ENCODE measurements at places on chromosomes 13 and 19.

GRCh38 chr19:11626252-11626651 lies 29.0 kb downstream of the ZNF627 start:
- DNase-seq, result no peak

- no peak for DNase-seq
These were observed 19.9 kb downstream of the LRFN3 start for GRCh38 chr19:35955881-35956634.

- DNase-seq, result no peak
These were observed 1803.3 kb downstream of the SLITRK5 start for GRCh38 chr13:89474432-89474831.

DNA sequence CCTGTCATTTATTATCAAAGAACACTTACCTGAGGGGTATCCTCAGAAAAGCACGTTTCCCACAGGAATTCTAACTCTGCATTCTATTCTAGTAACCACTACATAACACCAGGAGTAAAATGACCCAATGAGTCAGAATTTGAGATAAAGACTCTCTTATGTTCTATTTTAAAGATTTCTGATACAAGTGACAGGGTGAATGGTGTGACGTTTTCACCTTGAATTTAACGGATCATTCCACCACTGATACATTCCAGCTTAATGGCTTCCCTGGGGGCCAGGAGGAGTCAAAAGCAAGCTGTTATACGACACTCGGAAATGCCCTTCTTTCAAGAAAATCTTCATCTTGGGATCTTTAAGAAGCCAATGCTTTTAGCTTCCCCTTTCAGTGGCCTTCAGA lies 55.2 kb downstream of the SLC7A1 start:
- no peak for DNase-seq

GRCh38 chr13:111551204-111551820 lies 230.9 kb downstream of the TEX29 start:
- DNase-seq, result no peak

GRCh38 chr13:77521595-77522367 lies 13.7 kb upstream of the SCEL start:
- no peak for DNase-seq

DNA sequence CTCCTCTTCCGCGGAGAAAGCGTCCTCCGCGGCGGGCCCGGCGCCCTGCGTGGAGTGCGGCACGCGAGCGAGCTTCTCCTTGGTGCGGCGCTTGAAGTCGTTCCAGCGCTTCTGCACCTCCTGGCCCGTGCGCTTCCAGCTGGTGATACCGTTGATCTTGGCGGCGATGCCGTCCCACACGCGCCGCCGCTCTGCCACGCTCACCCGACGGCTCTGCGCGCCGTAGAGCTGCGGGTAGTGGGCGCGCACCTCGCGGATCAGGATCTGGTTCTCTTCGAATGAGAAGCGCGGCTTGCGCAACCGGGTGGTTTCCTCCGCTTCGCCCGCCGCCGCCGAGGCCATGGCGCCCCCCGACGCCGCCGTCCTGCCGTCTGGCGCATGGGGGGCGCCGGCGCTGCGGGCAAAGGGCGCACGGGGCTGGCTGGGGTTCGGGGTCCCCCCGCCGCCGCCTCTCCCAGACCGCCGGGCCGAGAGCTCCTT lies 941 bp downstream of the MYPOP start:
- peak; percentile 39 for DNase-seq

GRCh38 chr13:67557642-67558241 lies 327.6 kb upstream of the PCDH9 start:
- no peak for DNase-seq

GRCh38 chr13:29745704-29746103 lies 104.7 kb downstream of the UBL3 start:
- no peak for DNase-seq

GRCh38 chr13:94009701-94010100 lies 469.8 kb downstream of the DCT start:
- no peak for DNase-seq

GRCh38 chr19:55563261-55563690 lies 17.4 kb downstream of the ZNF579 start:
- no peak for DNase-seq

GRCh38 chr19:1453525-1454364 lies 3.8 kb downstream of the APC2 start:
- DNase-seq, result no peak

GRCh38 chr19:35509861-35510625 lies 3.4 kb downstream of the DMKN start:
- DNase-seq, result peak; percentile 74

GRCh38 chr13:79871594-79871993 lies 390.6 kb downstream of the NDFIP2 start:
- DNase-seq, result no peak
